ENCODE measurements at places on chromosomes 12 and 14. TPM values are rescaled to one million over a fixed set of nuclear protein-coding genes. Genes with fewer than 3 reads are reported as not detected.

GRCh38 chr14:65731933-65732506 lies 319.5 kb downstream of the FUT8 start:
- DNase-seq: no peak

DNA sequence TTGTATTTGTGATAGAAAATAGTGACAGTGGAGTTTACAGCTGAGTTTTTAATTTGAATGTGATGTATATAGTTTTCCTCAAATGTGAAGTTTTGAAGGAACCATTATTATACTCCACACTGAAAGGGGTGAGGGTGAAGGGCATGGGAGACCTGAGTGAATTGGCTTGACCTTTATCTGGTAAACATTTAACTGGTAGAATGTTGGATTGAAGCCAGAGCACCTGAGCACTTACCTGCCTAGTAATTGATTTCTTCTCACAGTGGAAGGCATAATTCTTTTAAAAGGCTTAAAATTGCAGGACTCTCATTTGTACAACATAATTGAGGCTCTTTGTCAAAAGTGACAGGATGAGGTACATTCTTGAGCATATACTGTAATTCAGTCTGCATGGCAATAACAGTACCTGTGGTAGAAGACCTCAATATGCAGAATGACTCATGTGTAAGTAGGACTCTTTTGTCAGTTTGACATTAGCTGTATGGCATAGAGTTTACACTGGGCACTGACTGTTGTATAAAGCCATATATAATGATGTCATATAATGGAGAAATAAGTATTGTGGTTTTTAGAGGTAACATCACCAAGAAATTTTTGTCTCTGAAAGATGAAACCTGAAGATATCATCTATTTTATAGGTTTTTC lies 309.6 kb downstream of the TMTC2 start:
- no peak for DNase-seq

DNA sequence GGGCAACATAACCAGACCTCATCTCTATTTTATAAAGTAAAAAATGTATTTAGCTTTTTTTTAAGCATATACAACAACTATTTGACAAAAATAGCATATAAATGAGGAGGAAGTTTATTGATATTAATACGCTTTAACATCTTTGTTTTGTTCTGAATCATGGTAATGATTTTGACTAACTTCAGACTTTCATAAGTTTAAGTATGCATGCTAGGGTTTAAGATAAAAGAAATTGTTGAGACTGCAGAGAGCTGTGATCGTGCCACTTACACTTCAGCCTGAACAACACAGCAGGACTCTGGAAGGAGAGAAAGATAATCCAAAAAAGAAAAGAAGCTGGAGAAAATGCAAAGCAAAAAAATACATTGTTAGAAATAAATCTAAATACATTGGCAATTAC lies 87.9 kb upstream of the AEBP2 start:
- DNase-seq: no peak

DNA sequence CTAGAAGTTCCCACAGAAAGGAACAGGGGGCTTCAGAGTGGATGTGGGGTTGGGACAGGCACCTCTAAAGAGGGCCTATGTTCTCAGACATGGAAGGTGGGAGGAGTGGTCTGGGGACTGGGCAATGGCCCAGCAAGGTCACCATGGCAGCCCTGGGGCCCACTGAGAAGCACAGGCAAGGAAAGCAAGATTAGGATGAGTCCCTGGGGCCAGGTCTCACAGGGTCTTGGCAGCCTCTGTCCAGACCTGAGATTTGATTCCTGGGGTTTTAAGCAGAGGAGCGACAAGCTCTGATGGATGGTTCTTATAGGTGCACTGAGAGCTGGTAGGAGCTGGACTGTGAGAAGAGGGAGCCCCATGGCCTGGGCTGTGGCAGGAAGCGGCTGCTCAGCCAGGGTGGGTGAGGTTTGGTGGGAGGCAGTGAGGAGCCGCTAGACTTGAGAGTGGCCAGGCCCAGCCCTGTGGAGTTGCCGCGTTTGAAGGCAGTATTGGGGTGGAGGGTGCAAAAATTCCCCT lies 44.0 kb downstream of the DLK1 start:
- DNase-seq: no peak

DNA sequence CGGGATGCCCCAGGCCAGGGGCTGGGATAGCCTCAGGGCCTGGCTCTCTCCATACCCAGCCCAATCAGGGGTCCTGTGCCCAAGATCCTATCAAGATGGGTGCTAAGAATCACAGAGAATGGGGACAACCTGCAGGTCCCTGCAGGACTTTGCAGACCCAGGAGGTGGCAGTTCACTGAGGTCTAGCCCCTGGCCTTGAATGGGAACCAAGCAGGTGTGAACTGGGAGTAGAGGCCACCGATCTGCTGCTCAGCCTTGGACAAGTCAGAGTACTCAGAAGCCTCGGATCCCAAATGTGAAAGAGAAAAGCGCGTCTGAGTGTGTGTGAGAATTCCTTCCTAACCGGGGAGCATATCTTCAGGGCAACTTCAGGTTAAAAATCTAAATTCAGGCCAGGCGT lies 76.2 kb downstream of the ARL6IP4 start:
- DNase-seq: no peak

DNA sequence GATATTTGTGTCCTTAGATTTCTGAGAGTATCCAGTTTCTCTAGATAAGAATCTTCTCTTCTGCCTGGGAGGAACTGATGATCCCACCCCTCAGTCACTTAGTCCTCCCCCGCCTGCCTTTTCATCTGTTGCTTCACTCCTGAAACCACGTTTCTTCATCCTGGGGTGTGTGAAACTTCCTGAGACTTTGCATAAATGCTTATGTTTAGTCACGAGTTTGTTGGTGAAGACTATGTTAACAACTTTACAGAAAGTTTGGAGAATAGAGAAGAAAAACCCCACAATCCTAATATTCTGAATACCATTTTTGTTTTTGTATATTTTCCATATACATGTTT lies 33.2 kb downstream of the MARK3 start:
- no peak for DNase-seq

Gene XRCC3
- total RNA-seq: 10.3 TPM

Gene NPFF
- not detected for total RNA-seq

DNA sequence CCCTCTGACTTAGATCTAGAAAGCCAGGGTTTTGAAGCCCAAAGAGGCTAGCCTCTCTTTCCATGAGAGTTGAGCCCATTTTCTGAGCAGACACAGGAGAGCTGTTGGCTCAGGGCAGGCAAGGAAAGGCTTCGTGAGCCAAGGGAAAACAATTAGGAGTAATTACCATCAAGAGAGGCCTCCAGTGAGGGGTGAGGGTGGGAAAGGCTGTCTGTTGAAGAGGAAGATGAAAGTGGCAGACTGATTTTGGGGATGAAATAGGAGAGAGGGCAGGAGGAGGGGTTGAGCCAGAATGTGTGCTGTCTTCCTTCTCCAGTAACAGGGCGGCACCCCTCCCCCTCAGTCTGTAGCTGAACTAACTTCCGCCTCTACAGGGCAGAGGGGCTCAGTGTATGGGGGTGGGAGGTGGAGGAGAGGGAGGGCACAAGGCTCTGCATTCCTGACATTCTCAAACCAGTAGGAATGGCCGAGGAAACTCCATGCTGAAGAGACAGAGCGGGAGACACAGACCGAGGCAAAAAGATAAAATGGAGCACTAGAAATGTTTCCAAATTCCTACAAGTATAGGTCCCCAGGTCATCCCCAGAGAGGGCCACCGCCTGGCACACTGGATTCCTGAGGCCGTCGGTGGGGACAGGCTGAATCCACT lies 33.1 kb upstream of the COL2A1 start:
- DNase-seq: no peak

DNA sequence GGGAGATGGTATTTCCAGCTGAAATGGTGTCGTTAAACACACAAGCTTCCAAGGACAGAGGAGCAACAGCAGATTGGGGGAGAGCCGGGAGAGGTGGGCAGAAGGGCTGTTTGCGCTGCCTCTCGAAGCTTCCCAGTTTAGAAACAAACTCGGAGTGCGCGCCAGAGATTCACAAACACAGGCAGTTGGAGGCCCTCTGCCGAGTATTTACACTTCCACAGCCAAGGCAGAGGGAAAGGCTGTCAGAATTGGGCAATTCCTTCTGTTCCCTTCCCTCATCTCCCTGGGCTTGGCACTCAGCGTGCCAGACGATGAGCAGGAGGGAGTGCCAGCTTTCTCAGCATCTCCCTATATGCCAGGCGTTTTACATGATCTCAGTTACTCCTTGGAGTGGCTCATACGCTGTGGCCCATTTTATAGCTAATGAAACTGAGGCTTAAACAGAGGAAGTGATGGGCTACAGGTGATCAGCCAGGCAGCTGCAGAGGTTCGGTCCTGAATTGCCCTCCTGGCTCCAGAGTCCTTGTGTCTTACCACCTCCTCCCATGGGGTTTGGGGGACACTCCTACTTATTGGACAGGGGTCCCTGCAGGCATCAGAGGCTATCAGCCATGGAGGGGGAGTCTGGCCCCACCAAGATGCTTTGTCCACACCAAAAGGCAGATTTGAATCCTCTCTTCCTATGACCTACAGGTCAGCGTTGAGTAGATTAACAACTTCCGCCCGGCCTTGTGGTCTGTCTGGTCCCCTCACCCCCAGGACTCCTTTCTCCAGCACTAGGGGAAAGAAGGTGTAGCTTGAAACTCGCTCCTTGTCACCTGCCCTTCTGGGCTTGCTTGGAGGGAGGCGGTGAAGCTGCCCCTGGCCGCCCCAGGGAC lies 3.1 kb downstream of the FAM222A start:
- peak; percentile 90 for DNase-seq

DNA sequence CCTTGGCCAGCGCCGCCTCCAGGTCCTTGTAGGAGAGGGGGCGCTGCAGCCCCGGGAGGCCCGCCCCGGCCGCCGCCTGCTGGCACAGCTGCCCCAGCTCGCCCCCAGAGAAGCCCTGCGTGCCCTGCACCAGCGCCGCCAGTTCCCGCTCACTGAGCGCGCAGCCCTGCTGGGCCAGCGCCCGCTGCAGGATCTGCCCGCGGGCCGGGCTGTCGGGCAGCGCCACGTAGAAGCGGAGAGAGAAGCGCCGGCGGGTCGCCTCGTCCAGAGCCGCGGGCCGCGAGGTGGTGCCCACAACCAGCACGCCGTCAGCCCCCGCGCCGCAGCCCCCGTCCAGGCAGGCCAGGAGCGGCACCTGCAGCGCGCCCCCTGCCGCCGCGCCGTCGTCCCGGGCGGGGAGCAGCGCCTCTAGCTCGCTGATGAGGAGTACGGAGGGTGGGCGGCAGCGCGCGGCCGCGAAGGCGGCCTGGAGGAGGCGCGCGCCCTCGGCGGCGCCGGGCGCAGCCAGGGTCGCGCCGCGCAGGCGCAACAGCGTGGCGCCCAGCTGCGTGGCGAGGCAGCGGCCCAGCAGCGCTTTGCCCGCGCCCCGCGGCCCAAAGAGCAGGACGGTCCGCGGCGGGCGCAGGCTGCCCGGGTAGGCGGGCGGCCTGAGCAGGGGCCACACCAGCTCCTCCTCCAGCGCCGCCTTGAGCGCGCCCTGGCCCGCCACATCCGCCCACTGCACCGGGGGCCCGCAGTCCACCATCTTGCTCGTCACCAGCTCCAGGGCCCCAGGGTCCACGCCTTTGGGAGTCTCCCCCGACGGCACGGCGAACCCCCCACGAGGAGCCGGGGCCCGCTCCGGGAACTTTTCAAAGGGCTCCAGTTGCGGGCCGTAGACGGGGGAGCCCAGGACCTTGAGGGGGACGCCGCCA lies 27.7 kb downstream of the FIGNL2 start:
- peak; percentile 74 for DNase-seq

DNA sequence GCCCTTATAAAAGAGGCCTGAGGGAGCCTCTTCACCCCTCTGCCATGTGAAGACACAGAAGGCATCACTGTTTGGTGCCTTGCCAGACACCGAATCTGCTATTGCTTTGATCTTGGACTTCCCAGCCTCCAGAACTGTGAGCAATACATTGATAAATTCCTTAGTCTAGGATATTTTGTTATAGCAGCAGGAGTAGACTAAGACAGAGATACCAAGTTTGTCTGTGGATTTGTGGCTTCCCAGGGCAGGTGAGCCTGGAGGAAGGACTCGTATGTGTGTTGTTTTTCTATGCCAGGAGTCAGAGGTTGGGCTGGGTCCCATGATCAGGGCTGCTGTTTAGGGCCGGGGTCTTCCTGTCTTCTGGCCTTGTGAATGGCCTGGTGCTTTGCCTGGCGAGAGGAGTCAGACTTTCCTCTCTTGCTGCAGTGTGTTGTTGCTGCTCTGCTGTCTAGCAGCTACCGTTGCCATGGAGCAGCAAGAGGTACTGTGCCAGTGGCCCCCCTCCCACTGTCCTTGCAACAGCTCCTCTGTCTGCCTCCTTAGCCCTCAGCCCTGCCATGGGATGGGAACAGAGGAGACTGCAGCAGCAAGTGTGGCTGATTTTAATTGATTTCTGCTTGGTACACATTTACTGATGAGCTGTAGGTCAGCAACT lies 111.2 kb downstream of the CHST11 start:
- no peak for DNase-seq

Gene TGM1
- total RNA-seq: 1.1 TPM

GRCh38 chr12:79082595-79082994 lies 218.0 kb downstream of the SYT1 start:
- DNase-seq: no peak

- no peak for DNase-seq
These were observed 113.3 kb upstream of the AMIGO2 start for GRCh38 chr12:47193066-47193465.

DNA sequence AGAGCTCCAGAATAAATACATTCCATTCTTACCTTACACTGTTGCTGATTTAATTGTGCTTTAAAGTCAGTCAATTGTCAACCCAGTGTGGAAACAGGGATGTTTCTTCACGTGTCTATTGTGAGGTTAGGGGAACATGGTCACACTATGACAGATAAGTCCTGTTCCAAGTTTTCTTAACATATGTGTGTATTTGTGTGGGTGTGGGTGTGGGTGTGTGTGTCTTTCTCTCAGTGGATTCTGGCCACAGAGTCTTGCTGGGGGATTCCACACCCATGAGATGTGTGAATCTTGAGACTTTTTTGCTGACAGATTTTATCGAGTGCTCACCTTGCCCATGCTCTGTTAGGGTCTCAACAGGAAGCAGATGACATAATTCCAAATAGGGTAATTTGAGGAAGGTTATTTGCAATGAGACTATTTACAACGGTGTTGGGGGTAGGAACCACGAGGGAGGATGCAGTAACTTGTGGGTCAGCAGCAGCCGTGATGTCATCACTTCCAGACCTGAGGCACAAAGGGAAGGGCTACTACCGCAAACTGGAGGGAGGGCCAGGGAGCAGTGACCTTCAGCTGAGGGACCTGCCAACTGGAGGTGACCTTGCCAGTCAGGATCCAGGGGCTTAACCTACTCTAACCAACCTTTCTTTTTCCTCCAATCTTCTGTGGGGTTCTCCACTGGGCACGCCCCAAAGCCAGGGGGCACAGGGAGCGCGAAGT lies 1.9 kb upstream of the VRK1 start:
- DNase-seq: no peak

GRCh38 chr14:53346988-53347387 lies 193.9 kb upstream of the DDHD1 start:
- DNase-seq: no peak

GRCh38 chr12:69483700-69484099 lies 13.5 kb downstream of the FRS2 start:
- no peak for DNase-seq

- DNase-seq: no peak
These were observed 103.5 kb upstream of the RASSF8 start for GRCh38 chr12:25854991-25855390.

GRCh38 chr14:56814519-56814959 lies 4.3 kb upstream of the OTX2 start:
- no peak for DNase-seq

- no peak for DNase-seq
These were observed 30.5 kb downstream of the EP400 start for GRCh38 chr12:131980263-131980662.

Measured in cerebellum (tissue), 4 donors.